ENCODE measurements at places on chromosomes 6 and 20. TPM values are rescaled to one million over a fixed set of nuclear protein-coding genes. Genes with fewer than 3 reads are reported as not detected.

The SEMG1 gene
- not detected for total RNA-seq

The PRELID3B gene
- 197 TPM for total RNA-seq

The MACROD2 gene
- 2.3 TPM for total RNA-seq

- no peak for DNase-seq
Measured at GRCh38 chr20:46872328-46873211, 22.1 kb upstream of the EYA2 start.

- no peak for DNase-seq
Measured at GRCh38 chr6:2355150-2355549, 109.7 kb upstream of the GMDS start.

GRCh38 chr6:101404775-101405174, 11.3 kb downstream of the GRIK2 start:
- DNase-seq: no peak
